ENCODE measurements at places on chromosomes 1 and 21.

DNA sequence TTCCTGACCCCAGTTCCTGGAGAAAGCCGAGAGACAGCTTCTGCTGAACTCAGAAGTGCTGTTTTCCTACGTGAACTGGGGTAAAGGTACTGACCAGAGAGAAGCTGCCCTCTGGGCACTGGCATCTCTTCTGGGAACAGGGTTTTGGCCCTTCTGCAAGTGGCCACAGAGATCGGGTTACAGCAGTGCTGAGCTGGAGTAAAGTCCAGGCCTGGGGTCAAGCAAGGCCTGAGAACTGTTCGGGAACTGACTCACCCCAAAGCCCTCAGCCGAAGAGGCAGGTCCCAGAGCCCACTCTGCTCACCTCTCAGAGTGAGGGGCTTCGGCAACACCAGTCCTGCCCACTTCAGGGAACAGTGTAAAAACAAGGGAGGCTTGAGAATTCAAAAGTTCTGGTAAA is 177.2 kb upstream of the RUNX1 start:
- no peak for DNase-seq

GRCh38 chr1:194917769-194918168 is 1690.5 kb downstream of the KCNT2 start:
- no peak for DNase-seq

GRCh38 chr1:243801378-243801777 is 48.7 kb downstream of the AKT3 start:
- no peak for DNase-seq

- no peak for DNase-seq
These were observed 57.4 kb downstream of the PTPRC start for GRCh38 chr1:198696211-198696610.

DNA sequence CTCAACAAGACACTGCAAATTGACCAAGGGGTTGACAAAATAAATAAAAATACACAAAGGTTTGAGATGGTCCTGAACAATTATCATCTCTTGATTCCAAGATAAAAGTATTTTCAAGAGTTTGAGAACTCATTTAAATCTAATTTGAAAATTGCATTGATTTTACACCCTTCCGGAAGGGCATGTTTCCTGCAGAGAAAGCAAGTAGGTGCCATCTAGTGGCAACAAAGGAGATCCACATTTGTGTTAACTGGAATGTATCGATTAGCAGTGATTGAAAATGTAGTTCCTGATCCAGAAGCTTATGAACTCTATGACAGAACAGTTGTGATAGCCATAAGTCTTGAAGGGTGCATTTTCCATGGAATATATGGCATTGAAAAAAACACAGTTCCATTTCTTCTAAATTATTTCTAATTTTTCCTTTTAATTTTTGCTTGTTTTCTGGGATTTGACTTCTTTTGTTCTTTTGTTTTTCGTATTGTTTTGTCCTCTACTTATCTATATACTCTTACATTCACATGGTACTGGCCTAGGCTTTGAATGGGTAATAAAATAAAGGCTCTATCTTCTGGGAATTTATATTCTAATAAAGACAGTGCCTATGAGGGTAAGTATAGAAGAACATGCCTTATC is 143.7 kb downstream of the DNM3 start:
- no peak for DNase-seq

DNA sequence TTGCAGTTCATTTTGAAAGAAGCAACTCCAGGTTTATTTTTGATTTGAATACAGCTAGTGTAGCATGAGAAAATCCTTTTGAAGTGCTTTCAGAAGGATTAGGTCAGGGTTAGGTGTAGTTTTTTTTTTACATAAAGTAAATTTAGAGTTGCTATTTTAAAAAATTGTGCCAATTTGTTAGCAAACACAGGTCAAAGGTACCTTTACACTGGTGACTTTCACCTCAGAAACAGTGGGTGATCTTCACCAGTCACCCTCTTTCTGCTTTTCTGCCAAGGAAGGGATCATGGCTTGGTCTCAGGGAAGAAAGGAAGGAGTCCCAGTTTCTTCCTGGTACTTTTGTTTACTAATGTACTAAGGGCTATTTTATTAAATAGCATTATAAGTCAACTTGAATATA is 111.5 kb downstream of the SDCCAG8 start:
- DNase-seq, result no peak

DNA sequence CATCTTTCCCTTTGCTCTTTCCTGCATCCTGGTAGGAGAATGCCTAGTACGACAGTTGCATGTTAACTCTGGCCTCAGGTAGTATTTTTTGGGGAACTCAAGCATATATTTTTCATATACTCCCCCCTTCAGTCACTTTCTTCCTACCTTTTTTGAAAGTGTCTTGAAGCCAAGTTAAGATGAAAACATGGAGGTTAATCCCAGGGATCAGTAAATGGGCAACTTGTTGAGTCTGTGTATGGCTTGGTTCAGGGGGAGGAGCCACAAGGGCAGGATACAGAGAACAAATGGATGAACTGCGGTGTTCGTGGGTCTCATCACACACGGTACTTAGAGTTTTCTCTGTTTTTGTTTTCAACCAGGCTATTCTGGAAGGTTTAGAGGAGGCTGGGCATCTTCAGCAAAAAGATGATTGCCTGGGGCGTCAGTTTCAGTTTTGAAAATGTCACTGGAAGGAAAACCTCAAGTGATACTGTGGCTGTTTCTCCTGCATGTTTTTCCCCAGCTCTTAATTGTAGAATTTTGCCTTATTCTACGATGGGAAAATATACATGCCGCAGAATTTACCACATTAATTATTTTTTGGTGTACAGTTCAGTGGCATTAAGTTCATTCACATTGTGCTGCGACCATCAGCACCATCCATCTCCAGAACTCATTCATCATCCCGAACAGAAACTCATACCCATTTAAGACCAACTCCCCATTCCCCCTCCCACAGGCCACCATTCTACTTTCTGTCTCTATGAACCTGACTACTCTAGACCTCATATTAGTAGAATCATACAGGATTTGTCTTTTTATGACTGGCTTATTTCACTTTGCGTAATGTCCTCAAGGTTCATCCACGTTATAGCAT is 71.5 kb downstream of the MAP10 start:
- DNase-seq, result no peak

- no peak for DNase-seq
These were observed 5.3 kb upstream of the PFKL start for GRCh38 chr21:44294391-44295162.

- no peak for DNase-seq
These were observed 1.3 kb downstream of the PLA2G2E start for GRCh38 chr1:19922015-19922688.

GRCh38 chr21:45877171-45877438 is 104.5 kb upstream of the COL6A1 start:
- no peak for DNase-seq

DNA sequence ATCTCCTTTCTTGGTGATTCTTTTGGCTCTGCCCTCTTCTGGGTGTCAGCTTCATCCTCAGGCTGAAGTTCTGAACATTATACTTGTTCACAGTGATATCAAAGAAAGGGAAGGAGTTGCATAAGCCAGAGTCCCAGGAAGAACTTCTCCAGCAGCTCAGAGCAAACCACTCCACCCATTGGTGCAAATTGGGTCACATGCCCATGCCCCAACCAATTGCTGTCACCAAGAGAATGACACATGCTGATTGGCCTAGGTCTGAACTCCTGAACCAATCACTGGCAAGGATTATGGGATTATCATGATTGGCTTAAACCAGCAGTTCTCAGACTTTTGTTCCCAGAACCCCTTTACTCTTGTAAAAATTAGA is 256.5 kb upstream of the TMEM51 start:
- no peak for DNase-seq

DNA sequence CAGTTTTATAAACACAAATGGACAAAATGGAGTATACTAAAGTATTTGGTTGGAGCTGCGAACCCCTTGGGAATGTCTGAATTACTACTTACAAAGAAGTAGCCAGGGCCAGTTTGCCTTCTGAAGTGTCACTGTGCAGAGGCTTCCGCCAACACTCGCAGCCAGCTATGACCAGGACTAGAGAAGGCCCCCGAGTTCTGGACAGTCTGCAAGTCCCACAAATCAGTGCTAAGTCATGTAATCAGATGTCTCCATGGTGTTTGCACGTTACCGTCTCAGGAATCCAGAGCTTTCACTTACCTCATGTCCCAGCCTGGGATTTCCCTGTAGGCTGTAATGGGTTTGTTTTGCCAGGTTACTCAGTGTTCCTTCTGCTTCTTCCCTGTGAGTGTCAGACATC is 106.6 kb upstream of the SPAG17 start:
- DNase-seq, result no peak

DNA sequence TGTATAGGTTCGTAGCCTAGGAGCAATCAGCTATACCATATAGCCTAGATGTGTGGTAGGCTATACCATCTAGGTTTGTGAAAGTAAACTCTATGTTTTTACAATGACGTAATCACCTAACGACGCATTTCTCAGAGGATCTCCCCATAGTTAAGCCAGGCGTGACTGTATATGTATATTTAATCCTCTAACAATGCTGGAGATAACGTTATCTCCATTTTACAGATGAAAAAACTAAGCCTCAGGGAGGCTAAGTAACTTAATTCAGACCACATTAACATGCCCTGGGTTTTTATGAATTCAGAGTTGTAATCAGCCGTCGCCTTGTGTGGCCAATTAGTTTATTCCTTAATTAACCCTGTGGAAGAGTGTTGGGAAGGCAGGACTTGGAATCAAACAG is 107.7 kb upstream of the PLXNA2 start:
- no peak for DNase-seq

- no peak for DNase-seq
These were observed 1.4 kb upstream of the ARHGEF2 start for GRCh38 chr1:155979597-155980343.

GRCh38 chr1:111602974-111603373 is 16.6 kb upstream of the RAP1A start:
- no peak for DNase-seq

DNA sequence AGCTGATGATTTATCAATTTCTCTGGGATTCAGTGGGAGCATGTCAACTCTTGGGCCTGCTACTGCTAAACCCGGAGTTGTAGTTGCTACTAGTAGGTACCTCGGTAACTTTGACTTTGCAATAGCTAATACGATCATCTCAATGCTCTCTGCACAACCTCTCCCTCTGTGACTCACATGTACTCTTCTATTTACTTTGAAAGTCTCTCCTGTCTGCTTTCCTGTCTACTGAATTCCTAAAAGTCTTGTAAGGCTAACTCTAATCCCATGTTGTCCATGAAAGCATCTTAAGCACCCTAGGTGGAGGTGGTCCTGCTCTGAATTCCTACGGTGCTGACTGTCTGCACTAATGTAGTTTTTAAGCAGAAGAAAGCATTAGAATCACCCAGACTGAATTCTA is 29.3 kb downstream of the SLC9C2 start:
- no peak for DNase-seq

- DNase-seq, result no peak
These were observed 92.1 kb downstream of the SPSB1 start for GRCh38 chr1:9384751-9385245.

- no peak for DNase-seq
These were observed 742 bp downstream of the ARTN start for GRCh38 chr1:43934101-43934985.

- DNase-seq, result no peak
These were observed 1.1 kb downstream of the CTRC start for GRCh38 chr1:15439325-15439724.

DNA sequence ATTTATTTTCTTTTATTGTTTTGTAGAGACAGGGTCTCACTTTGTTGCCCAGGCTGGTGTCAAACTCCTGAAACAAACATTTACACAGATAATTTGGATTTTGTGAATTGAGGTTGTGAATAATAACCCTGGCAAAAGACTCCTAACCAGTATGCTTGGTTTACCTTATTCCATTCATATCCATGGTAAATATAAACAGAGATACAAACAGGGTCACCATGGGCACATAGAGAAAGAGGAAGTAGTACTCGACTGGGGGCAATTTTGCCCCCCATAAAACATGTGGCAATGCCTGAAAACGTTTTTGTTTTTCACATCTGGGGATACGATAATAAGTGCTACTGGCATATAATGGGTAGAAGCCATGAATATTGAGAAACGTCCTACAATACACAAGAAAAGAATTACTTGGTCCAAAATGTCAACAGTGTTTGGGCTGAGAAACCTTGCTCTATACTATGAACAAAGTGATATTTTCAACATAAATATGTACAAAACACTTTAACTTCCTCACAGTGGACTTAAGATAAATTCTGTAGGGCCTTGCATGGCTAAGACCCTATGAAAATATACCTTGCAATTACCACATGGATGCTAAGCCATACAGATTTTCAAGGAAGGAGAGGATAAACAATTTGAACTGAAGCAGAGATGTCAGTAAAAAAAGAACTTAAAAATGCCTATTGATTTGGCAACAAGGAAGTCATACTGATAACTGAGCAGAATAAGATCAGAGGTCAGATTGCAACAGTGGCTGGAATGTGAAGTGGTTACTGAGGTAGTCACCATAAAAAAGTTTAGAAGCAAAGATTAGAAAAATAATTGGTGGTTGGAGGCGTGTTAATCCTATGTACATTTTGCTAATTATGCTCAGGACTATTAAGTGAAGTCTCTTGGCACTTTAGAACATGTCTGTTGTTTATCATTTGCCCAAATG is 27.4 kb upstream of the ASPM start:
- no peak for DNase-seq

GRCh38 chr1:155479205-155479604 is 83.4 kb downstream of the ASH1L start:
- DNase-seq, result no peak

GRCh38 chr1:230633469-230633868 is 8.8 kb upstream of the COG2 start:
- DNase-seq, result no peak

DNA sequence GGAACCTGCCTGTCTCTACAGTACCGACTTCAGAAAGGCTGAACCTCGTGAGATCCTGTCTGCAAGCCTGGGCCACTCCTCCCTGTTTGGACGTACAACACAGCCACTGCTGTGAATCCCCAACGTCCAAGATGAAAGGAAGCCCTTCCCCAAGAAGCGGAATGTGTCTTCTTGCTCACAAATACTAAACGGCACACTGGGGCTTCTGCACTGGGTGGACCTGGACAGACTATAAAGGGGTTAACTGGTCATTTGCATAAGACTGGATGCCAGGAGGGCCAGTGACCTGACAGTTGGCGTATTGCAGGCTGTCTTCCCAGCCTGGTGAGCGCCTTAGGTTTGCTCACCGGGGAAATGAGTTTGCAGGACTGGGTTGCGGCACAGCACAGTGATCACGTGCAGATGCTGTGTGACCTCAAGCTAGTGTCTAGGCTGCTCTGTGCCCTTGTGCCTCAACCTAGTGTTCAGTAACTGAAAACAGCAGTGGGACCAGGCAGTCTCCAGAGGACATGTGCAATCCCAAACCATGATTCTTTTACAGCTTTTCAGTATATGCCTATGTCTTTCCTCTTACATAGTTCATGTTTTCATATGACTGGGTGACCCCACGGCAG is 19.5 kb upstream of the AJAP1 start:
- DNase-seq, result no peak

DNA sequence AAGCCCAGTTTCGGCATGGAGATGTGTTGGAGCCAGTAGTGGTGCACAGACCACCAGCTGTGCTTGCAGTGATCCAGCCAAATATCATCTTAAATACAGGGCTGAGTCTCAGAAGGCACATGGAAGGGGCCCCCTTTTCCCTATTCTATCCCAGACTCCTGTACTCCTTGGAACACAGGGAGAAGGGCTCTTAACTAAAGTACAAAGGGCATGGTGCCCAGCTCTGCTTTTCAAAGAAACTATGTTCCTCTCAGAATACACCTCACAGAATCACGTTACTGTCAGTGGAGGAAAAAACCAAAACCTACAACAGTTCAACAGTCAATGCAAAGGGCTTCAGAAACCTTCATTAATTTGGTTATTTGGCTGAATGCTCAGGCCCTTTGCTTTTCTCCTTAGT is 180.6 kb upstream of the C1orf105 start:
- DNase-seq, result no peak

- DNase-seq, result no peak
These were observed 26.7 kb upstream of the COL16A1 start for GRCh38 chr1:31730336-31731048.

GRCh38 chr1:200302192-200302920 is 107.5 kb downstream of the ZNF281 start:
- DNase-seq, result no peak
